Cerebellar nuclear complex (tissue), 1 donor: ENCODE measurements at places on chromosomes 6 and 20.
A peak's percentile ranks its signal among the peaks of the same experiment; 100 is the strongest.

DNA sequence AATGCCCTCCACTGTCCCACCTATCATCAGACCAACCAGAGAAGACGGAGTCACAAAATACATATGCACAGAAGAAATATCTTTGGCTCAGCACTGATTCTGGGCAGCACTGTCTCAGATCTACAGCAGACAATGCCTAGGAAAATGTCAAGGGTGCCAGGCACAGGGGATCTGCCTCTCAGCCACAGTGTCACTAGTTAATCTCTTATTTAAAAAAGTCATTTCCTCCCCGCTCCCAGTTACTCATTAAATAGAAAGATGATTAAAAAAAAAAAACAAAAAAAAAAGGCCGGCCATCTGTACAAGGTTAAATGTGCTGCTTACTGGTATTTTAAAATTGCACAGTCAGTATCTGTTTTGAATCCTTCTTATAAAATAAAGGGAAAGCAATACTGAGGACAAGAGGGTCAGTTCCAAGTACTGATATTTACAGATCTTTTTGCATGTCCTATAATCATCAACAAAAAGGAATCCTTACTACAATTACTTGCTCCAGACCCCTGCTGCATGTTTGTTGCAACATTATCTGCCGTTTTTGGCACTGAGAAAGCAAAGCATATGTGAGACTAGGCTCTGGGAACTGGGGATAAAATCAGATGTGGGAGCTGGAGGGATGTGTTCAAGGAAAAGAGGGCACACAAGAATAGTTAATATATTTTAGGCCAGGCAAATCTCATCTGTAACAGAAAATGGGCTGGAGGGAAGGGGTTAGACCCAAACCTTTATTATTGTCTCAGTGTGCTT is 299.3 kb downstream of the KIF16B start:
- peak; percentile 14 for DNase-seq

GRCh38 chr20:49587111-49587570 is 19.2 kb upstream of the PTGIS start:
- no peak for DNase-seq

GRCh38 chr6:161066511-161066910 is 74.9 kb downstream of the MAP3K4 start:
- no peak for DNase-seq

DNA sequence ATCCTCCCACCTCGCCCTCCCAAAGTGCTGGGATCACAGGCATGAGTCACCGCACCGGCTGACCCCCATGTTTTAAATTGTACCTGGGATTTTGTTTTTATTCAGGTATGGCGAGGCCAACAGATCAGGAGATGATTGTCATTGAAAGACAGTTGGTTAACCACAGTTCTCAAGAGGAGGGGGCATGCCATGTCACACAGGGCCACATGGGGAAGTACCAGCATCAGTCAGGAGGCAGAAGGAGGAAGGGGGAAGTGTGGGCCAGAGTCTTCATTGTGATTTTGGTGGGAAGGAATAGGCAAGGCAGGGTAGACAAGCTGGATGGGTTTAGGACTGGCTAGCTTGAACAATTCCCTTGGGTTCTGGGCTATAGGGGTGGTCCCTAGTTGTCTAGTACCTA is 9.9 kb upstream of the MMP9 start:
- DNase-seq, result no peak

- DNase-seq, result no peak
Measured at GRCh38 chr6:48290595-48290994, 179.6 kb upstream of the PTCHD4 start.
